Endothelial cell of coronary artery (primary cell): ENCODE measurements at places on chromosomes 1 and 21. TPM values are rescaled to one million over a fixed set of nuclear protein-coding genes. Genes with fewer than 3 reads are reported as not detected.

Gene C1orf56
- 0.81 and 1.3 TPM in 2 replicates for total RNA-seq

Gene PADI4
- not detected in 2 replicates for total RNA-seq

Gene NHLH2
- total RNA-seq: not detected in 2 replicates

Gene CFHR4
- total RNA-seq: not detected in 2 replicates

Gene SLC44A3
- total RNA-seq: 0.27 and 0.28 TPM in 2 replicates

Gene TAS1R1
- total RNA-seq: not detected in 2 replicates

Gene DCDC2B
- not detected in 2 replicates for total RNA-seq

Gene B4GALT3
- 19.1 and 21.3 TPM in 2 replicates for total RNA-seq

Gene COG2
- 17.9 and 22.7 TPM in 2 replicates for total RNA-seq

Gene ERG
- total RNA-seq: 45.7 and 55.8 TPM in 2 replicates

Gene RYR2
- under 0.01 TPM in 1 of 2 replicates, not detected in the other for total RNA-seq

Gene UTS2
- not detected in 2 replicates for total RNA-seq

Gene PTPN7
- total RNA-seq: not detected in 2 replicates

Gene OR14K1
- not detected in 2 replicates for total RNA-seq

Gene PRELP
- total RNA-seq: under 0.01 TPM in 1 of 2 replicates, not detected in the other

Gene GSTM1
- 2.7 and 5.4 TPM in 2 replicates for total RNA-seq

Gene SLC26A9
- total RNA-seq: under 0.01 TPM in 2 replicates
